ENCODE measurements at places on chromosomes 16 and 17.
A peak's percentile ranks its signal among the peaks of the same experiment; 100 is the strongest.

- DNase-seq, result no peak
Measured at GRCh38 chr16:84418056-84418849, 49.9 kb downstream of the ATP2C2 start.

GRCh38 chr17:68780596-68780995 is 174.6 kb downstream of the ABCA8 start:
- DNase-seq, result no peak

DNA sequence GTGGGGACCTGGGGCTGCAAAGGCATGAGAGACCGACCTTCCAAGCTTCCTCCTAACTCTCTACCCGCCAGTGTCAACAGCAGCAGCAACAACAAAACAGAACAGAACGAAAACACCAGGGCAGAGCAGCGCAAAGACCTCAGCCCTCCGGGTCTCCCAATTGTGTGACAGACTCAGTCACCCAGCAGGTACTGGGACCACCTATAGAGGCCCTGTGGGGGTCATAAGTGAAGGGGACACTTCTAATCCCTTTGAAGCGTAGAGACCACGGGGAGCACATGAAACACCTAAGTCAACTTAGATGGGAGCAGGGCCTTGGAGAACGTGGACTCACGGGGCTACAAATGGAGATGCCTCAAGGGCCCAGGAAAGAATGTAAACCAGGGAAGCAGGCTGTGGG is 12.6 kb upstream of the CCDC182 start:
- DNase-seq, result no peak

GRCh38 chr17:46011711-46012505 is 12.9 kb downstream of the STH start:
- no peak for DNase-seq

DNA sequence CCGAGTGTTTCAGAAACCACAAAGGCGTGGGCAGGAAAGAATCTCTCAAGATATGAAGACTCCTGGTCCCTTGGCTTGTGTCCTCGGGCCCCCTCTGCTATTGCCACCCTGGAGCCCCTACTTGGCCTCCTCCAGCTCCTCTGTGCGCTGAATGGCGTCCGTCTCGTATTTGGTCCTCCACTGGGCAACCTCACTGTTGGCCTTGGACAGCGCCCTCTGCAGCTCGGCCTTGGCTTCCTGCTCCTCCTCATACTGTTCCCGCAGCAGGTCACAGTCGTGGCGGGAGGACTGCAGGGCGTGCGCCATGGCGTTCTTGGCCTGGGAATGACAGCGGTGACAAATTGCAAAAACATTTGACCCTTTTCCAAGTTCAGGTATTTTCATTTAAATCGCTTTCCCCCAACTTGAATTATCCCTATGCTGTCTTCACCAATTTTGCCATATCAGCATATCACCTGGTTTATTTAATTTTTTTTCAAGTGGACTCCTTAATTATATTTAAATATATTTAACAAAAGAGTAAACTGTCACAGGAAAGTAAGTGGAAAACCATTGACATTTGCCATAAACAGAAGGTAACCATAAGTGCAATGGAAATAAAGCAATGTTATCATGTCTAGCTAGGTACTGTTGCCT is 59.7 kb downstream of the MYH13 start:
- no peak for DNase-seq

DNA sequence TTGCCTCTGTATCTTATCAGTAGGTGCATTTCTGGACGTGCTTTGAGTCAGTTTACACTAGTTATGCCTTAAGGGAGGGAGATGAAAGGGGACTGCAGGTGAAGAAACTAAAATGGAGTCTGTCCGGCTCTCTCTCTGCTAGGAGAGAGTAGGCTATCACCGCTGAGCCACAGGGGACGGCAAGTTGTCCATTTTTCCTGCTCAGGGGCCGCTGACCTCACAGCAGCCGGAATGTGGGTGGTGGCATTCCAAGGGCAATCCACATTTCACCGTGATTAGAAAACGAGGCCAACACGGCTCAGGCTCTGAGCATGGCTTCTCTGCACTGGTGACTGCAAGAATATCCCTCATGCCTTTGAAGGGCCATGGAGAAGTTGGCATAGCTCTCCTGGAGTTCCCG is 19.0 kb upstream of the KLHDC4 start:
- DNase-seq, result no peak

DNA sequence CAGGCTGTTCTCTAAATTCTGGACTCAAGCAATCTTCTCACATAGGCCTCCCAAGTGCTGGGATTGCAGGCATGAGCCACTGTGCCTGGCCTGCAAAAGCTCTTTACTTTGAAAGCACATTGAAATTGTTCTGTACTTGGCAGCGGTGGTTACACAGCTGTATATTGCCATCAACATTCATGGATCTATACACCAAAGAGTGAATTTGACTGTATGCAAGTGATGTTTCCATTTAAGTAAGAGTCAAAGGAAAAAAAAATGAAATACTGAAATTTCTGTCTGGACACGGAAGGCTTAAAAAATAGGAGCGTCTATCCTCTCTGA is 450.6 kb upstream of the PSMD7 start:
- no peak for DNase-seq

GRCh38 chr17:61574542-61575351 is 16.3 kb downstream of the NACA2 start:
- DNase-seq, result no peak

- no peak for DNase-seq
Measured at GRCh38 chr17:73432624-73433190, 120.9 kb upstream of the CDC42EP4 start.

DNA sequence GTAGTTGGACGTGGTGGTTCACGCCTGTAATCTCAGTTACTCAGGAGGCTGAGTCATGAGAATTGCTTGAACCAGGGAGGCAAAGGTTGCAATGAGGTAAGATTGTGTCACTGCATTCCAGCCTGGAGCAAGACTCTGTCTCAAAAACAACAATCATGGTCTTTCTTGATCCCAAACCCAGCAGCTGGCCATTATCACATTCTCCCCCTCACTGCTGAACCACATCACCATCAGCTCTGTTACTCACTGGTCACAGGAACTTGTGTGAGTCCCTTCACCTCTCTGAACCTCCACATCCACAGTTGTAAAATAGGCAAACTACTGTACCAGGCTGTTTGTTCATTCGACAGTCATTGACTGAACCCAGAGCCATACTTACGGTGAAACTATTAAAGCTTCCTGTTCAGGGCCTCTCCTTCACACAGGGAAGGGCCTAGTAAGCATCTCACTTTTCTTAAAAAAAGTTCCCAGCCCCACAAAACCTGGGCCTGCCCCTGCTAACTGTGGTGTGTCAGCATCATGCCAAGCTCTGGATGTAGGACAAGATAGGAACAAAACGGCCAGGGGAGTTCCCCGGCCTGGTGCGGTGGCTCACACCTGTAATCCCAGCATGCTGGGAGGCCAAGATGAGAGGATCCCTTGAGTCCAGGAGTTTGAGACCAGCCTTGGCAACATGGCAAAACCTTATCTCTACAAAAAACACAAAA is 104.7 kb downstream of the COPRS start:
- DNase-seq, result no peak

DNA sequence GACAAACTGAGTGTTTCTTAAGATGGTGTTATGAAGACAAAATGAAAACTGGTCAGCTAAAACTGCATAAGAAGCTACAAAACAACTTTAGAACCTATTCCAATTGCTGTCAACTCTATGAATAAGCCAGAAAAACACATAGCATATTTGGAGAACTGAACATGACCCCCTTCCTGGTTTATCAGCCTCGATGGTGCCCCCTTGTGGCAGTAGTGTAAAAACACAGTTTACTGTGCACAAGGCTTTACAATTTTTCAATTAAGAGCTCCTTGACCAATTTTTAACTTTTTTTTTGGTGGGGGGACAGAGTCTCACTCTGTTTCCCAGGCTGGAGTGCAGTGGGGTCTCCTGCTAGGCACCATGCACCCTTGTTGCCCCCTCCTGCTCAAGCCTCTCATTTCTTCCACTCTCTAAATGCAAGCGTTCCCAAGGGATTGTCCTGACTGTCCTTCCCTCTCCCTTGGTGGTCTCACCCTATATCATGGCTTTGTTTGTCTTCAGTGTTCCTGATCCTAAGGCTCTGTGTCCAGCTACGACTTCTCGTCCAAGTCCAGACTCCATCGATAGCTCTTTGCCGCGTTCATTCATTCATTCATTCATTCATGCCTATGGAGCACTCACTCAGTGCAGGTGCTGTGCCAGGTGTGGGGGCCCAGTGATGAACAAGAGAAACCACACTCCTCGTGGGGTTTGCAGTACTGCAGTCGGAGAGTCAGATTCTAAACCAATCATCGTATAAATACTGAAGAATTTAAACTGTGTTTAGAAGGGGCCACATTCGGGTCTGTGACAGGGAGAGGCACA is 7.5 kb downstream of the EIF1 start:
- peak; percentile 65 for DNase-seq

GRCh38 chr17:41906465-41907184 is 12.1 kb downstream of the ACLY start:
- DNase-seq, result no peak

DNA sequence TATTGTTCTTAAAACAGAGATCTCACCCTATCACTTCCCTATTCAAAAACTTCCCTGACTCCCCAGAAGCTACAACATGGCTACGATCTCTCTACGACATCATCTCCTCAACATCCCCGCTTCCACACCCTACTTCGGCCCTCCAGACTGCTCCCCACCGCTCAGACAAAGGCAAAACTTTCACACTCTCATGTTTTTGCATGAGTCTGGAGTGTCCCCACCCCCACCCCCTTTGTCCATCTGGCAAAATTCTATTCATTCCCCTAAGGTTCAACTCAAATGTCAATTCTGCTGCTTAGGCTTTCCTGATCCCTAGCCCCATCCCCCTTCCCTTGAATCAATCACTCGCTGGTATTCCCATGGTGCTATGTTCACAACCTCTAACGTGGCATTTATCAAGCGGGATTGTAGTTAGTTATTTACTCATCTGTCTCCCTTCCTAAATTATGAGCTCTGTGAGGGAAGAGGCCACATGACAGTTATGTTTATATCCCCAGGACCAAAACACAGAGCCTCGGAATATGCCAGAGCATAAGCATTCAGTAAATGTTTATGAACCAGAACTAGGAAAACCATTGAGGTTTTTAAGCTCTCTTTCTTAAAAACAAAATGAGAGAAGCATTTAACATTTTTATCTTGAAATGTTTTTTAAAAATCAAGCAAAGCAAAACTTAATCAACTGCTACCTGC is 55.9 kb downstream of the STX8 start:
- no peak for DNase-seq
